ENCODE measurements at places on chromosomes 4 and X.

GRCh38 chr4:75512386-75513211 is 1.6 kb downstream of the RCHY1 start:
- no peak for DNase-seq

GRCh38 chr4:130147641-130148040 is 1051.7 kb downstream of the C4orf33 start:
- no peak for DNase-seq

DNA sequence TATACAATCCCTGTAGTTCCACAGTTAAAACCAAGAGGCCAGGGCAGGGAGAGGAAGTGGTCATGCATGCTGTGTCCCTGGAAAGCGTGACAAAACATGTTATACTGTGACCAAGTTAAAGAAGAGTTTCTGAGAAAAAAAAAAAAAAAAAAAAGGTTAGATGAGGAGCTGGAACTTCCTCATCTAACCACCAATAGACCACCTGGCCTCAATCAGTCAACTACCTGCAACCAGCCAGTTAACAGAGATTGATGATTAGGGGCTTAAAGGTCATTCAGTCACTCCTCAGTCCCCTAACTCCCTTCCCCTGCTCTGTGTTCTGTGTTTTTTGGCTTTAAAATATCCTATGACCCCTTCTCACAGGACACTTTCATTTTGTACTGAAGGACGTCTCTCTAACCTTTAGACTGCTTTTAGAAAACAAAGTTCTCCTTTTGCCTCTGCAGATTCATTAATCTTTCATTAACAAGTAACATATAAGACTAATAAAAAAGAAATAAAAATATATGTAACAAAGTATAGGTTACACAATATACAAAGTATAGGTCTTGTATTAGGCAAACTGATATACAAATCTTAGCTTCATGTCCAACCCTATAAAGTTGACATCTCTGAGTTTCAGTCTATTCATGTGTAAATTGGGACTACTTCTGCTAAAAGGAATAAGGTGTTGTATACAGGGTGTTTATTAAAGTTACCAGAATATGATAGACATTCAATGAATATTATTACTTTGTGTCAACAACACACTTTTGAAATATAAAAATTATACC is 179.1 kb upstream of the NDST4 start:
- no peak for DNase-seq

- no peak for DNase-seq
Measured at GRCh38 chrX:10160211-10160610, 3.4 kb downstream of the CLCN4 start.

GRCh38 chr4:123618606-123619005 is 222.0 kb downstream of the SPRY1 start:
- DNase-seq, result no peak

GRCh38 chrX:108303682-108304081 is 134.5 kb downstream of the COL4A6 start:
- no peak for DNase-seq

DNA sequence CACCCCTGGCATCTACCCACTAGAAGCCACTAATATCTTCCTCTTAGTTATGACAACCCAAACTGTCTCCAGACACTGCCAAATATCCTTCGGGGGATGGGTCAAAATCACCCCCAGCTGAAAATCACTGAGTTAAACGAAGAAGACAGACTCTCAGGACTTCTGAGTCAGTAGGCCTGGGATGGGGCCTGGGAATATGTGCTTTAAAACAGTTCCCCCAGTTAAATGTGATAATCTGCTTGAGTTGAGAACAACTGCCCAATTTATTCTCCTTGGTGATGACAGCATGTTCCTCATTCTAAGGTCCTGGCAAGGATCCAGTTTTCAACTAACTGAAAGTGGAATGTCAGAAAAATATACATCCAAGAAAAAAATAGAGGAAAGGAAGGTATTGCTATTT is 52.4 kb downstream of the CBLL2 start:
- no peak for DNase-seq

GRCh38 chrX:110421500-110422455 is 63.1 kb downstream of the RTL9 start:
- DNase-seq, result no peak

DNA sequence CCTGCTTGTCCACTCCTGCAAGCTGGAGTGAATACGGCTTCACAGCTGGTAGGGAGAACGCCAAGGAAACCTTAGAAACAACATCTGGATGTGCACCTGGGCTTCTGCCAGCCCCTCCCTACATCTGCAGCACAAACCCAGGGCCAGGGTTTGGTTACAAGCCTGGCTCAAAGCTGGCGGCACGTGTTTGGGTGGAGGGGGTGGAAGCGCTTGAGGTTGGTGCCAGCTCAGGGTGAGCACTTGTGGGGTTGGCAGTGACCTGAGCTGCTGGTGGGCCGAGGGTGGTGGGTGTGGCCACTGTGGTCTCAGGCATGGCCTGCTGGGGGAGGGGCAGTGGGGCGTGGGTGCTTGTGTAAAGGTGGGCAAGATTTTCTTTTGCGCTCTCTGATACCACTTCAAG is 15.6 kb downstream of the ELF4 start:
- no peak for DNase-seq

DNA sequence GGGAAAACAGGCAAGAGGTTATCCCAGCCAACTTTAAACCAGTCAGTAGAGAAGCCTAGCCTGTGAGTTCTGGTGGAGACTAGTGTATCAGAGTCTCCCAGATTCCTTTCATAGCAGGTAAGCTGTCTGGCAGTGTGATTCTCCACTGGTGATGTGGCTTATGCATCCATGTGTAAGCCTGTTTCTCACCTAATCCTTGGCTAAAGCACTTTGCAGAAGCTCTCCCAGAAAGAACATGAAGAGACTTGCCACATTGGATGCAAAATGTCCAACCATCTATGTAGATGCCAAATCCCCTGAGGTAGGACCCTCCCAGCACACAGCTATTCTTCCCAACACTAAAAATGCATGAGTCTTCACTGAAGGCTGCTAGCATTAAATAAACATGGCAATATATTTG is 111.7 kb downstream of the CHRNA9 start:
- DNase-seq, result no peak

- DNase-seq, result no peak
Measured at GRCh38 chr4:186936496-186937375, 213.1 kb upstream of the FAT1 start.

DNA sequence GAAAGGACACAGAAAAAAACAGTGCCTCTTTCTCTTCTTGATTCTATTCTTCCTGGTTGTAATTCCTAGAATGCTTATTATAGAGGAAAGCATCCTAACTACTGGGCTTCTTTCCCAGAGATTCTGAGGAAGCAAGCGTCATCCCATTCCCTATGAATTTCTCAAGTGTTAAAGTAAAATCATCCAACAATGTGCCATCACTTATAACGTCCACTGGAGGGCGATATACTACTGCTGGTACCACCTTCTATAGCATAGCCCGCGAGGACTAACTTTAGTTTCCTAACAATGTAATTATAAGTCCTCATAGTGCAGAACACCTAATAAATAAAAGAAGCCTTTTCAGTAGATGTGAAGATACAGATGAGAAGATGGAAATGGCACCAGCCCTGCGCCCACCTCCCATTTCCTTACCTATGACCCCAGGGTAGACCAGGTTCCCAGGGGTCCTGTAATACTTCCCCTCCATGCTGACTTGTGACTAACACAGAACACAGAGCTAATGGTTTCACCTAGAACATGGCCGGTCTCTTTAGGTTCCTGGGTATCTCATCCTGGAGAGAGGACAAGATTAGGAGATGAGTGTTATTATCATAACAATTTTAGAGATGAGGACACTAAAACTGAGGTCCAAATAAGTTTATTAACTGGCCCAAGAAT is 4.2 kb downstream of the CENPVL3 start:
- no peak for DNase-seq

- DNase-seq, result no peak
Measured at GRCh38 chrX:19695884-19696283, 180.6 kb upstream of the MAP3K15 start.

- DNase-seq, result no peak
Measured at GRCh38 chr4:100288161-100288560, 97.9 kb upstream of the DDIT4L start.

GRCh38 chr4:3403348-3403906 is 38.3 kb upstream of the HGFAC start:
- no peak for DNase-seq

DNA sequence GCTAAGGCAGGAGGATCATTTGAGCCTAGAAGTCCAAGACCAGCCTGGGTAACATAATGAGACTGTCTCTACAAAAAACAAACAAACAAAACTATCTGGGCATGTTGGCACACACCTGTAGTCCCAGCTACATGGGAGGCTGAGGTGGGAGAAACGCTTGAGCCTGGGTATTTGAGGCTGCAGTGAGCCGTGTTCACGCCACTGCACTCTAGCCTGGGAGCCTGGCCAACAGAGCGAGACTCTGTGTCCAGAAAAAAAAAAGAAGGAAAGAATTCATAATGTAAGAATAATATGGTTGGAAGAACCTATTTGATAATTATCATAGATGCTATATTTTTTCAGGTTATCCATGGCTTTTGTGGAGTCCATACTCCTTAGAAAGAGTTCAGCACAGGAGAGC is 26.0 kb upstream of the DCHS2 start:
- no peak for DNase-seq

GRCh38 chr4:169345316-169345721 is 74.6 kb upstream of the SH3RF1 start:
- DNase-seq, result no peak

GRCh38 chr4:186002853-186003252 is 66.1 kb upstream of the TLR3 start:
- no peak for DNase-seq

- DNase-seq, result no peak
Measured at GRCh38 chr4:101393256-101393655, 45.9 kb upstream of the PPP3CA start.

- no peak for DNase-seq
Measured at GRCh38 chr4:8431553-8431952, 9.0 kb downstream of the ACOX3 start.

- no peak for DNase-seq
Measured at GRCh38 chr4:41994461-41994985, 4.2 kb downstream of the SLC30A9 start.

- no peak for DNase-seq
Measured at GRCh38 chr4:102430461-102430910, 70.7 kb upstream of the NFKB1 start.

- DNase-seq, result no peak
Measured at GRCh38 chr4:108398316-108398715, 222.1 kb upstream of the RPL34 start.

DNA sequence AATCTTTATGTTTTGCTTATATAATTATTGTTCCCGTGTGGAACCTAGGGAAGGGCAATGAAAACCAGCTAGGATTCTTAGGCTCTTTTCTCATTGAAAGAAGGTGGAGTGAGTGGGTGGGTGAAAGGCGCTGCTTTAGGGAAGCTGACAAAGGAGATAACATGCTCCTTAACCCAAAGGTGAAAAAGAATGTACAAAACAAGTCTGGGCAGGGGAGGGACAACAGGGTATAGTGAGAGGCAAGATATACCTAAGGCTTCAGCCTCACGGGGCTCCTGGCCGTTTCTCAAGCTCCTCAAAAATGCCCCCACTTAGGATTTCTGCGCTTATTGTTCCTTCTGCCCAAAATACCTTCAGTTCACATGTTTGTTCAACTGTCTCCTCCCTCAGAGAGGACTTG is 1.8 kb downstream of the SH2D1A start:
- no peak for DNase-seq

GRCh38 chr4:119290598-119290997 is 31.3 kb downstream of the FABP2 start:
- DNase-seq, result no peak

GRCh38 chr4:111699165-111699564 is 446.1 kb upstream of the FAM241A start:
- no peak for DNase-seq

- DNase-seq, result no peak
Measured at GRCh38 chrX:118368398-118368797, 22.5 kb downstream of the WDR44 start.

DNA sequence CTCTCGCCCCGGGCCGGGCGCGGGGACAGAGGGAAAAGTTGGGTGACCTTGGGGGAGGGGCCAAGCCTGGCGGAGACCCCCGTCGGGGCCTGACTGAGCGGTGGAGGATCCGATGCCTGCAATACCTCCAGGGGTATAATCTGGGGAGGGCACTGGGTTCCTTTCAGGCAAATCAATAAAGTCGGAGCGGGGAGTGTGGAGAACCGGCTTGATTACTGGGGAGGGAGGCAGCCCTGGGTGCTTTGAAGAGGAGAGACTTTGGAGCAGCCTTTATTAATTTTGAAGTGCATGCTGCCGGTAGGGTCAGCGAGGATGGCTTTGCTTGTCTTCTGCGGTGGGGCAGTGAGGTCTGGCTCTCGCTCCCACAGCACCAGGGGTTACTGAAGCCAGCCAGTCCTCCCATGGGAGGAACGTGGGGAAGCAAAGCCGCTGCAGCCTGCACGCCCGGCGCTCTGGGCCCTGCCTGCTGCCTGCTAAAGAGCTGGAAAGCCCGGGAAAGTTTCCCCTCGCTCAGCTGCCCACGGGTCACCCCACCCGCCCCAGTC is 403 bp upstream of the LGI2 start:
- DNase-seq, result no peak

- no peak for DNase-seq
Measured at GRCh38 chr4:131547506-131547981, 1601.5 kb upstream of the PCDH10 start.

GRCh38 chrX:2627272-2627867 is 63.7 kb upstream of the CD99 start:
- no peak for DNase-seq

DNA sequence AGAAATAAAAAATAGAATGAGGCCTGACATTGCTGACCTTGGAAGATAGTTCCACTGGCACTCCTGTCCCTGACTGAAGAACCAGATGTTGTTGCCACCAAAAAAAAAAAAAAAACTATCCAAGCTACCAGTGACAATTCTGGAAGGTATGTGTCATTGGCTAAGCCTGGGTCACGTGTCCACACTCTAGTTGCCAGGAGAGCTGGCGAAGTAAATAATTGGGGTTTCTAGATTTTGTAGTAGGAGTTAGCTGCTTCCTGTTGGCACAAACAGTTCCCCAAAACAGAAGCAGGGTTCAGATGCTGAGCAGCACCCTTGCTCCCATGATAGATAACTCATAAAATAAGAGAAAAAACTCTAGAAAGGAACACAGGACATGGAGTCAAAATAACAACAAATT is 20.5 kb downstream of the MND1 start:
- DNase-seq, result no peak

- DNase-seq, result no peak
Measured at GRCh38 chrX:18465051-18465450, 39.6 kb downstream of the CDKL5 start.

- no peak for DNase-seq
Measured at GRCh38 chr4:147482281-147482680, 1.4 kb downstream of the EDNRA start.

GRCh38 chr4:108443585-108443984 is 176.8 kb upstream of the RPL34 start:
- no peak for DNase-seq

DNA sequence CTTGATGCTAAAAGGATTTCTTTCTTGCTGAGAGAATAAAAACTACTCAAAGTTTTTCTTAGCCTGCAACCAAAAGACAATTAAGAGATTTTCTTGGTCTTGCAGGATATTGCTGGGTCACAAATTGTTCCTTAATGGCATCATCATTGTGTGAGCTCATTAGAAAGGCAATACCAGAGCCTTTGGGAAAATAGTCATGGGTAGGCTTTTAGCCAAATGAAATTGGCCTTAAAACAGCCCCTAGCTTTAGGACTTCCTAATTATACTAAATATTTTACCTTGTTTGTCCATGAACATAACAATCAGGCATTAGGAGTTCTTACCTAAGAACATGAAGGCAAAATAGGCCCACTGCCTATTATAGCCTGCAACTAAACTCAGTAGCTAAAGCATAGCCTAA is 10.4 kb upstream of the FAM13A start:
- DNase-seq, result no peak
